Fibroblast of gingiva (primary cell): ENCODE measurements at places on chromosomes 2 and 18.

- no peak for DNase-seq
Observed at GRCh38 chr2:120716641-120717585, 18.8 kb upstream of the GLI2 start.

DNA sequence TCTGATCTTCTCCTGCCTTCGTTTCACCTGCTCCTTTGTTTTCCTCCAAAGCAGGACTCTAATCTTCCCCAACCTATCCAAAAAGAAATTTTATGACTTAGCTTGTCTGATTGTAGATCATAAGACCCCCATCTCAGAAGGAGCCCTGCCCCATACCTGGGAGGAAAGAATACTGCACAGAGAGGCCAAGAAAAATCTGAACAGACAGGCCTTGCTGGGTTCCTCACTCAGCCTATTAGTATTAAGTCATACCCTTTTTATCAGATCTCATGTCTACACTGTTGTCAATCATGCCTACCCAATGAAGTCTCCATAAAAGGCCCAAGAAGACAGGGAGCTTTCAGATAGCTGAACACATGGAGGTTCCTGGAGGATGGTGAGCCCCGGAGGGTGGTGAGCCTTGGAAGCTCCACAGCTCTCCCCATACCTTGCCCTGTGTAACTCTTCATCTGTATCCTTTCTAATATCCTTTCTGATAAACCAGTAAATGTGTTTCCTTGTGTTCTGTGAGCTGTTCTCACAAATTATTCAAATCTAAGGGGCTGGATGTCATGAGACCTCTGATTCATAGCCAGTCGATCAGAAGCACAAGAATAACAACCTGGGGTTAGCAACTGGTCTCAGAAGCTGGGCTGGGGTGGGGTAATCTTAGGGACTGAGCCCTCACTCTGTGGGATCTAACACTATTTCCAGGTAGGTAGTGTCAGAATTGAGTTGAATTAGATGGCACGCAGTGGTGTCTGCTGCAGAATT, 108.8 kb downstream of the SPOPL start:
- DNase-seq = no peak

DNA sequence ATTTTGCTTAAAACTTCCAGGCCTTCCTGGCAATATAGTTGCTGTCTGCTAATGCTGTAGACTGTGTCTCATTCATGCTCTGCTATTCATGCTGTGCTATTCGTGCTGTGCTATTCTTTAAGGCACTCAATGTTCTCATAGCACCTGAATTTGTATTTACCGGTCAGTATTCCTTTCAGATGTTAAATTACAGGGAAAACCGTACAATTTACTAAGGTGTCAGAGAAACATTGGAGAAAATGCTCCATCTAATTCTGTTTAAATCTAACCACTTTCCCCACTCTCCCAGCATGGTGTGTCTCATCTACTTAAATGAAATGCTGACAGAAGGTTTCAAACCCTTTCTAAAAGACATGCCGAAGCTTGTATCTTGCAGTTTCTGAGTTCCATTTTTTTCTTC, 25.0 kb downstream of the FAM171B start:
- DNase-seq = no peak

DNA sequence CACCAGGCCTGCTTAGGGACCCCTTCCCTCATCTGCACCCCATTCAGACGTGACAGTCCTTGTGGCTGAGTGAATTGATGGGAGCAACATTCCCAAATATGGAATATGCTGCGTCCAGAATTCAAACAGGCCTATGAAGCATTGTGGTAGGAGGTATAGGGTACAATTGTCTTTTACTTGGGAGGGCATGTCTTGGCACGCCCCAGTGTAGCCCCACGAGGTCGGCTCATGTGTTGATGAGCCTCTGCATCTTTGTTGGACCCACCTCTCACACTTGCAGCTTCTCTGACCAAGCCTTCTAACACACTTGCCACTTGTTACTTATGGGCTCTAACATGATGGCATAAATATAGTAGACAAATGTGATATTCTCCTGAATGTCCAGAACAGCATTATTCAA, 1.6 kb downstream of the TIMM21 start:
- no peak for DNase-seq

GRCh38 chr2:26942543-26943295, 27.7 kb upstream of the MAPRE3 start:
- DNase-seq = peak; percentile 24

GRCh38 chr2:220293966-220294365, 666.5 kb downstream of the SLC4A3 start:
- DNase-seq = no peak

GRCh38 chr2:212960336-212960735, 191.1 kb downstream of the IKZF2 start:
- no peak for DNase-seq

GRCh38 chr2:230592775-230593174, 119.9 kb upstream of the CAB39 start:
- DNase-seq = no peak

GRCh38 chr2:216517447-216518225, 19.0 kb downstream of the RPL37A start:
- DNase-seq = no peak

DNA sequence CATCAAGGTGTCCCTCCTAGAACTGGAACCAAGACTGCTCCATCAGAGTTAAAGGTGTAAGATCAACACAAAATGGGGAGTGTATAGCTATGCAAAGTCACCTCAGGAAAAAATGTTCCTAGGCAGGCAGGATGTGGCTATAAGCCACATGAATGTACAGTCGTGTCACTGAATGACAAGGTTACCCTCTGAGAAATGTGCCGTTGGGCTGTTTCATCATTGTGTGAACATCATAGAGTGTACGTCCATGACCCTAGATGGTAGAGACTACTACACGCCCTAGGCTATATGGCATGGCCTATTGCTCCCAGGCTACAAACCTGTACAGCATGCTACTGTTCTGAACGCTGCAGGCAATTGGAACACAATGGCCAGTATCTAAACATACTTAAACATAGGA, 24.5 kb downstream of the TYMS start:
- no peak for DNase-seq

- peak; percentile 17 for DNase-seq
Observed at GRCh38 chr18:70074116-70074515, 126.4 kb upstream of the CD226 start.

DNA sequence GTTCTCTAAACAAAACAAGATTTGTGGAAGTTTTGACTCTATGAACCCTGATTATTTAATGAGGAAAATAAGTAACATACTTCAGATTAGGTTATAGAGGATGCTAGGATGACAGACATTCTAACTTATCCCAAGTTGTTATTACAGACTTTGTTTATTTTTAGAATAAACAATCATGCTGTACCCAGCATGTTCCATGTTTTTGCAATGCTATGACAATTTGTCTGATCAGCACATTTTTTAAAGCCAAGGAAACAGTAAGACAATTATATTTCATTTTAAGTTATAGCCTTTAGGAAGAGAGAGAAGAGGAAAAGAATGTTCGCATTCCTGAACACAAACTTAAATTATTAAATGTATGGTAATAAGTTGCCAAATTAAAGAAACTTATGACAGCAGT, 119.8 kb downstream of the KYNU start:
- DNase-seq = peak; percentile 36

GRCh38 chr2:109419960-109420370, 193.8 kb downstream of the SEPTIN10 start:
- no peak for DNase-seq

- DNase-seq = no peak
Observed at GRCh38 chr2:16728351-16729136, 62.9 kb upstream of the CYRIA start.

DNA sequence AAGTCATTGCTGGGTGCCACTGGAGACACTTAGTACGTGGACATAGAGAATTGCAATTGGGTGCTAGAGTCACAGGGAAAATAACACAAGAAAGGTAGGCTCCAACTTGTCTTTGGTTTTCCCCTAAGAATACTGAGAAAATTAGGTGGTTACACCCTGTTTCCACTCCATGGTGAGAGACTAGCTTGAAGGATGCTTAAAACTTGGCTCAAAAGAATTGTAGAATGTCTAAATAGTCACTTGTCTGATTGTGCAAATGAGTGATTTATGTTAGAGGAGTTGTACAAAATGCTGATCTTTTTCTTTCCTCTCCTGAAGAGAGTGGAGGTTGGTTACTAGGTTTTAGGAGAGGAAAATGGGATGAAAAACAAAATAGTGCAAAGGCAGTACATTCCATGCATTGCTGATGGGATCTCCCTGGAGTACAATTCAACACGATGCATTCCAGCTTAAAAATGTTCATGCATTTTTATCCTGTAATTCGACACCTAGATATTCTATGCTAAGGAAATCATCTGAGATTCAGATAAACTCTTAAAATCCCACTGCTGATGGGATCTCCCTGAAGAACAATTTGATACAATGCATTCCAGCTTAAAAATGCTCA, 2.2 kb upstream of the SERPINB12 start:
- peak; percentile 48 for DNase-seq
